ENCODE measurements at places on chromosomes 3 and 15.

DNA sequence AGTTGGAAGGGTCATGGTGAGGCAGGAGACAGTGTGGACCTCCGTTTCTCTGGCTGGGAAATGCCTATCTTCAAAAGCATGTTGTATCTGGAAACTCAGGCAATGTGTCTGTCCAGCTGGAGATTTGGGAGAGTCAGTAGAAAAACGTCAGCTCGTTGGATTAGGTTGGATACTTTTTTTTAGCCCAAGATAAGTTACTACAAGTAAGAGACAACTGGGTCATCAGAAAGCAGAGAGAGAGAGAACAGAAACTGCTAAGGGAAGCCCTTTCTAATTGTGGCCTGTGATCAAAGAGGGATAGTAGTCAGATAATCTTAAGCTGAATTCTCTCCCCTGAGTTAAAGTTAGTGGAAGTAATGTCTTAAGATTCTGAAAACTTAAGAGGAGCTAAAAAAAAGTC is 78.9 kb upstream of the ZNF280D start:
- DNase-seq, result no peak

DNA sequence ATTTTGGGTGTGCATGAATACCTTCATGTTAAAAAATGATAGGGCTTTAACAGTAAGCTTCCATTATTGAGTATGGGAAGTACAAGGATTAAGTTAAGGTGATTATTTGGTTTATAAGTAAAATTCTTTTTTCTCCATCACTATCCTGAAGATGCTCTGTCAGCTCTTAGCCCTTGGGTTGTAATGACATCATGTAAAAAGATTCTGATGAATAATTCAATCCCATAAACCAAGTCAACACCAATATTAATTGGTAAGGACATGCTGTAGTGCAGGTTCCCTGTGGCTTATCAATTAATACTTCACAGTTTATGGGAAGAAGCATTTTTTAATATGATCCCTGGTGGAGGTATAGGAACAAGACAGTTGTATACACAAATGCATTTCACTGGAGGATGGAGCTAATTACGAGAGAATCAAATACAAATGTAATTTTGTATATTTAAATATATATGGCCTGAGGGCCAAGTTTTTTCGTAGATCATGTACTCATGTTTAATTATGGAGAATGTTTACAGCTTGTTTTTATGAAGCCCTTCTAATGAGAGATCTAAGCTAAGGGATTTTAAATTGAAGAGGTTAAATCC is 87.6 kb downstream of the SLC49A4 start:
- DNase-seq, result no peak

DNA sequence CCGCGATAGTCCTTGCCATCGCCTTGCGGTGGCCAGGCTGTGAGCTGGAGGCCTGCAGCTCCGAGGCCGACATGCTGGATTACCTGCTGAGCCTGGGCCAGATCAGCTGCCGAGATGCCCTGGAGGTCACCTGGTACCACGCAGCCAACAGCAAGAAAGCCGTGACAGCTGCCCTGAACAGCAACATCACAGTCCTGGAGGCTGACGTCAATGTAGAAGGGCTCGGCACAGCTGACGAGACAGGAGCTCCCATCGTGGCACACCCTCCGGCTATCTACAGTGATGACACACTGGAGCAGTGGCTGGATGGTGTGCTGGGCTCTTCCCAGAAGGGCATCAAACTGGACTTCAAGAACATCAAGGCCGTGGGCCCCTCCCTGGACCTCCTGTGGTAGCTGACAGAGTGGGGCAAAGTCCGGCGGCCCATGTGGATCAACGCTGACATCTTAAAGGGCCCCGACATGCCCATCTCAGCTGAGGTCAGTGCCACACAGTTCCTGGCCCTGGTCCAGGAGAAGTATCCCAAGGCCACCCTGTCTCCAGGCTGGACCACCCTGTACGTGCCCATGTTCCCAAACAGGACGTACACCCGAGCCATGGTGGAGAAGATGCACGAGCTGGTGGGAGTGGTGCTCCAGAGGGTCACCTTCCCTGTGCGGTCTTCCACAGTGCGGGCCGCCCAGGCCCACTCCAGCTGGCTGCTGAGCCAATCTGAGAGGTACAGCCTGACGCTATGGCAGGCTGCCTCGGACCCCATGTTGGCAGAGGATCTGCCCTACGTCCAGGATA is 70.2 kb downstream of the FAM43A start:
- no peak for DNase-seq

DNA sequence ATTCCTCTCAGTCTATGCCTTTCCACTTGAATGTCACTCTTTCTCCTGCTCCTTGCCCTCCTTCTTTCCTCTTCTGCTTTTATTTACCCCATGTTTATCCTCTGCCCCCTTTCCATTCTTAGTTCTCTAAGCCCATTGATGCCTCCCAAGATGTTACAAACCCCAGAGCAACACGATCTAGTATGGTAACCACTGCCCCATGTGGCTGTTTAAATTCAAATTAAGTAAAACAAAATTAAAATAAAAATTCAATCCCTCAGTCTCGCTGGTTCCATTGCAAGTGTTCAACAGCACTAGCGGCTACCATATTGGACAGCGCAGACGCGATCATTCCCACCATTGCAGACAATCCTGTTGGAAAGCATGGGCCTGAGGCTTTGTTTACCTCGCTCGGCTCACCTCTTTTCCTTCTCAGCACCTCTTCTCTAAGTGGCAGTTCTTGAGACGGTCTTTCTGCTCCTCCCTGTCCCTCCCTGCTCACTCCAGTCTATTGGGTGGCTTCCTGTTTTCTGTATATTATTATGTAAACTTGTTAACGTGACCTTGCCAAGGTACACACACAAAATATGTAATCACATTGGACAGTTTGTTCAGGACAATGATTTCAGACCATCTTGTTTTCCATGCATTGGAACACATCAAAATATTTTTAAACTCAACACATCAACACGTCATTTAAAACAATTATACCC is 21.8 kb upstream of the CA12 start:
- no peak for DNase-seq

Data from activated CD4-positive, alpha-beta T cell treated with anti-CD3 and anti-CD28 coated beads, Interleukin-2, Interleukin-6, amounts not matched to agents 100 ng/mL and 50 ng/mL, durations not matched to agents 16 hours and 8 hours (primary cell).